Activated B cell treated with CpG ODN at 0.5 μM for 24 hours (primary cell): ENCODE measurements at places on chromosomes 6 and 20. TPM values are rescaled to one million over a fixed set of nuclear protein-coding genes. Genes with fewer than 3 reads are reported as not detected.

DNA sequence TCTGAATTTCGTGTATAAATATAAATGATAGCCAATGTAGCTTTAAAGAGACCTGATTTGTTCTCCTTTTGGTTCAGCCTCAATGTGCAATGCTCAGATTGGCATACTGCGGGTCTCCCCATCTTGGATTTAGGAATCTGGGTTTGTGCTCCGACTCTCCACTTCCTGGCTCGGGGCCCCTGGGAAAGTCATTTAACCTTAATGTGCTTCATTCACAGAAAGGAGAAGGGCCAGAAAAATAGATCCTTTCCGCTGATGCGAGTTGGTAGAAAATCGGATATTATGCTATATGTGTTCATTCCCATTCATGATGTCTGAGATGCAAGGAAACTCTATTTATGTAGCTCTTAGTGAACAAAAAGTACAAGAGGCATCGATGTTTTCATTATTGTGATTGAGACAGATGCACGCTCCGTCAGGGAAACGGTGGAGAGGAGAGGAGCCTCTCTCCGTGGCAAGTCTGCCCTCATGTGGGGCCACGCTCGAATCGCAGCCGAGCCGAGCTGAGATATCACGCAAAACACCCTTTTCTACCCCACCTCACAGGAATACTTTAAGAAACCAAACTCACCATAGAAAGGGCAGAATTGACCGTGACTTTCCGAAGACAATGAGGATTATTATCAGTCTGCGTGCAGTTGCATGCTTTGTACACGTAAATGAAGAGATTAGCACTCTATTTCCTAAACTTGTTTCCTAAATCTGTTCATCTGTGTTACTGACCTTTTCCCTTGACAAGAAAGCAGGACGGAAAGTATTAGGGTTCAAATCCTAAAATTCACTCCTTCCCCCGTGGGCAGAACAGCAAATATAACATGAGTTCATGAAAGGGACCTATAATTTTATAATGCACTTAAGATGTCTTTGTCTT is 136.6 kb downstream of the COL9A1 start:
- DNase-seq = no peak

- DNase-seq = no peak
Measured at GRCh38 chr6:52749556-52750152, 13.6 kb downstream of the GSTA2 start.

RSPH3 gene
- 1.9 and 2.4 TPM in 2 replicates for total RNA-seq

GRCh38 chr20:2273634-2274302 is 22.0 kb upstream of the TGM3 start:
- no peak for DNase-seq

GRCh38 chr6:43724914-43725642 is 37.5 kb upstream of the MRPS18A start:
- DNase-seq = peak; percentile 59

MYT1 gene
- 1.2 and 3.3 TPM in 2 replicates for total RNA-seq

DNA sequence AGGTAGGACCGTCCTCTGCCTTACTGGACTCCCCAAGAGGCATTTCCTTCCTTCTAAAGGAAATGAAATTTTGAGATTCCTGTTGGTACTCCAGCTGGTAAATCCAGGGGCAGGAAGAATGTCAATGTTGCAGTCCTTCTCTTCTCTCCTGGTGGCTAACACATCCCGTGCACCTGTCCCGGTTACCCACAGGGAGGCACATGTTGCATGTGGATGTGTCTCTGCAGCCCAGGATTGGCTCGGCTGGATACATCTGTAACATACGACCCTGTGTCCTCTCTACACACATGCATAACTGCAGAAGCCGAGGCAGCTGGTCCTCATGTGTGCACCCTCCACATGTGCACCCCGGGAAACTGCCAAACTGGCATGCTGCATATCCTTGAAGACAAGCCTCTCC is 1.3 kb upstream of the LRFN2 start:
- DNase-seq = no peak

DNA sequence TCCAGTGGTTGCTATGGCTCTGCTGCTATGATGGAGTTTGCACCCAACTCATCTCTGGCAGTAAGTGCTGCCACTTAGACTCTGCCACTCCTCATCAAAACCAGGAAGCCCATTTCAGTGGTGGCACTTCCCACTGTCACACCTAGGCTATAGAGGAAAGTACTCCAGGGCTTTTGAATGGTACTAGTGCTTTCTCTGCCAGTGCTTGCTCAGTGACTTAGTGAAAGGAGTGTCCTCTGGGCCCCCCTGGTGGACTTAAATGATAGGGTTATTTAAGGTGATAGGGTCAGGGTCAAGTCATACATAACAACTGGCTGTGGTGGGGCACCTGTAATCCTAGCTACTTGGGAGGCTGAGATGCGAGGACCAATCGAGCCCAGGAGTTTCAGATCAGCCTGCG is 22.8 kb downstream of the FITM2 start:
- DNase-seq = no peak
